ENCODE measurements at places on chromosomes 2 and 18.

DNA sequence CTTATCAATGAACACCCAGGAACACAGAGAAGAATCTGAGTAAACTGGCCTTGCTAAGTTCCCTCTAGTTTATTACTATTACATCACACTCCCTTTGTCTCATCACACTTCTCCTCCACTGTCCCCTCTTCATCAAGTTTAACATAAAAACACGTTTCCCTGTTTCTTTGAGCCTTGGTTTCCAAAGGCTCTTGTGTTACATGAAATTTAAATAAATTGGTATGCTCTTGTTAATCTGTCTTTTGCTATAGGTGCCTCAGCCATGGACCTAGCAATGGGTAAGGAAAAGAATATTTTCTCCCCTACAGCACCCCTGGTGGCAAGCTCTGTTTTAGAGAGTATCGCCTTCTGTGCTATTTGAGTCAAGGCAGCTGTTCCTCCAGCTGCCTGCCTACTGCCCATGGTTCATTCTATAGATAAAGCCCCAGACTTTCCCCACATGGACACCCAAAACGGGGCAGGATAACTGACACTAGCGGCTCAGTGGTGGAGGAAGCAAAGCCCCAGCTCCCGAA lies 31.8 kb downstream of the TGIF1 start:
- DNase-seq: no peak

DNA sequence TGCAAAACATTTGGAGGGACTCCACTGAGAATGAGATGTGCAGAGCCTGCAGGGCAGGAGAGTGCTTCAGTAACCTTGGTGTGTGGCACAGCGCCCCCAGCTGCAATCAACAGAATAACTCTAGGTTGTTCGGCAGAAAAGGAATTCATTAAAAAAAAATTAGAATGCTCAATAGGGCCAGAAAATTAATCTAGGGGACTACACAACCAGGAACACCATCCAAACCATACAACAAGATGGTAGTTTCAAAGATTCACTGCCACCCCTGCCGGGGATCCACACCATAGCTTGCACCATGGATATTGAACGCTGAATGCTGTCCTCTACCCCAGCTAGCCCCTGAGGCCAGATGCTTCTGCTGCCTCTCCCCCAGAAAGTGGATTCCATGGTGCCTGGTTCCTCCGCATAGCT lies 50.1 kb downstream of the THUMPD2 start:
- DNase-seq: no peak

GRCh38 chr18:25145731-25146511 lies 206.0 kb downstream of the ZNF521 start:
- DNase-seq: no peak

DNA sequence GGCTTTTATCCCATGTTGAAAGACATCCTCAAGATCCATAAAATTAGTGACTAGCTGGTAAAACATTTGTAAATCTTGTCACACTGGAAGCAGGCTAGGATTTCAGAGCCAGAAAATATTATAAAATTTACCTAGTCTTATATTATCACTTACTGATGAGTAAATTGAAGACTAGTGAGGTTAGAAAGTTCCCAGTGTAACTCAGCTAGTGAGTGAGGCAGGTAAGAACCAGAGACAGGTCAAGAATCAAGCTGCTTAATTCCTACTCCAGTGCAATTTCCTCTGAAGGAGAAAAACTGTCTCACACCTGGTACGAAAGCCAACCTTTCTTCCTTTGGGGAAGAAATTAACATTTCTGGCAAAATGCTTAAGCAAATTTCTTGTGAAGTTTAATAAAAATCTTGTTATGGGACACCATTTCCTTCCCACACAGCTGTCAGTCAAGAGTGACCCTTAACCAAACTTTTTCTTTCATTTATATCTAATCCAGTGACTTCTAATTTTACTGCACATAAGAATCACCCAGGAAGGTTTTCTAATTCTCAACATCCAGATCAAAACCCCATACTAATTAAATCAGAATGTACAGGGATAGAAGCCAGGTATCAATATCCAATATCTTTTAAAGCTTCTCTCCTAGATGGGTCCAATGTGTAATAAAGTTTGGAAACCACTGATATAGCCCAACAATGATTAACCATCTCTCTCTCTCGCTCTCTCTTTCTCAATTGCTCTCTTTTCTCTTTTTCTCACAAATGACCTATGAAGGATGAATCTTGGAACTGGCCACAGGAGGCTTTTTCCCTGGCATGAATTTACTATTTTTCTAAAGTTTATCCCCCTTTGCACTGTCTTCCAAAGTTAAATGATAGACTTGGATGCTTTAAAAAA lies 264.3 kb upstream of the SLC39A10 start:
- no peak for DNase-seq

DNA sequence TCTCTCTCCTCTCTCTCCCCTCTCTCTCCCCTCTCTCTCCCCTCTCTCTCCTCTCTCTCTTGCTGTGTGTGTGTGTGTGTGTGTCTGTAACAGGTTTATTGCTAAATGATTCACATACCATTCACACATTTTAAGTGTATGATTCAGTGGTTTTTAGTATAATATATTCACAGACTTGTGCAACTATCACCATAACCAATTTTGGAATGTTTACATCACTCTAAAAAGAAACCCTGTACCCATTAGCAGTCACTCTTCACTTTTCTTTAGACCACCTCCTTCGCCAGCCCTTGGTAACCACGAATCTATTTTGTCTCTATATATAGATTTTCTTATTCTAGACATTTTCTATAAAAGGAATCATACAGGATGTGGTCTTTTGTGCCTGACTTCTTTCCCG lies 11.4 kb downstream of the THNSL2 start:
- no peak for DNase-seq

DNA sequence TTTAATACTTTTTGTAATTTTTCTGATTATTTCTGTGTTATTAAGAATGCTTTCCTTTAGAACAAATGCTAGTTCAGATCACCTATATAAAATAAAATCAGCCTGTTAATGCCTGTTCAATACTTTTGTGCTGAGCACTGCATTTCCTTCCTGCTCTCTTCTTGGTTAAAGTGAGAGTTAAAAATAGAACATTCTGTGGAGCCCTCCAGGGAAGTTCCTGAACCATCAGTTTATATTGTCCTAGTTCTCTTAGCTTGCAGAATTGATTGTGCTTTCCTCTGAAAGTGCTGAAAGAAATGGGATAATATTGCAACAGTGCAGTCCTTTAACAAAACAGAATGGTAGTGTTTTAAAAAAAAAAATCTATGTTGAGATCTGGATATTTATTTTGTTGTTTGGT lies 74.6 kb upstream of the UBXN4 start:
- no peak for DNase-seq

DNA sequence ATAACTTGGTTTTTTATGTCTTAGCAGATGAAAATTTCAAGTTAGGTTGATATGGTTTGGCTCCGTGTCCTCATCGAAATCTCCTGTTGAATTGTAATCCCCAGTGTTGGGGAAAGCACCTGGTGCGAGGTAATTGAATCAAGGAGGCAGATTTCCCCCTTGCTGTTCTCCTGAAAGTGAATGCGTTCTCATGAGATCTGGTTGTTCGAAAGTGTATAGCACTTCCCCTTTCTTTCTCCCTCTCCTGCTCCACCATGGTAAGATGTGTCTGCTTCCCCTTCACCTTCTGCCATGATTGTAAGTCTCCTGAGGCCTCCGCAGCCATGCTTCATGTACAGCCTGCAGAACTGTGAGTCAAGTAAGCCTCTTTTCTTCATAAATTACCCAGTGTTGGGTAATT lies 242.1 kb upstream of the TNP1 start:
- DNase-seq: no peak

- DNase-seq: no peak
These were observed 141.8 kb downstream of the ACKR3 start for GRCh38 chr2:236711440-236711839.

- DNase-seq: no peak
These were observed 49.3 kb downstream of the ST3GAL5 start for GRCh38 chr2:85839461-85839860.

- no peak for DNase-seq
These were observed 149.5 kb downstream of the INO80D start for GRCh38 chr2:205936446-205936845.

- no peak for DNase-seq
These were observed 270.4 kb downstream of the TWIST2 start for GRCh38 chr2:239118264-239118663.

GRCh38 chr2:176525086-176525485 lies 255.8 kb downstream of the MTX2 start:
- DNase-seq: no peak

- DNase-seq: no peak
These were observed 41.3 kb upstream of the CREG2 start for GRCh38 chr2:101428422-101429176.

- DNase-seq: no peak
These were observed 260.6 kb downstream of the PRKCE start for GRCh38 chr2:45912109-45912508.

DNA sequence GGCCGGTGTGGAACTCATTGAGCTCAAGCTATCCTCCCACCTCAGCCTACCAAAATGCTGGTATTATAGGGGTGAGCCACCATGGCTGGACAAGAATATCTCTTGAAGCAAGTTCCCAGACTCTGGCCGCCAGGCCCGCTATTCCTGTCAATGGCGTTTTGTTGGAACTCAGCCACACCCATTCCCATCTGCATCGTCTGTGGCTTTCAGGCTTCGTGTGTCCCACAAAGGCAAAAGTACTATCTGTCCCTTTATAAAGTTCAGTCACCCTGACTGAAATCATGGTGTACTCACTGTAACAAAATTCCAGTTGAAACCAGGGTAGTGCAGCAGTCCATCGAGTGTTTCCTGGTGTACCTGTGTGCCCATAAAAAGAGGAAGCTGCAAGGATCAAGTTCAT lies 96.7 kb downstream of the SH3BP4 start:
- no peak for DNase-seq

GRCh38 chr2:58006256-58006951 lies 40.2 kb upstream of the VRK2 start:
- DNase-seq: no peak

DNA sequence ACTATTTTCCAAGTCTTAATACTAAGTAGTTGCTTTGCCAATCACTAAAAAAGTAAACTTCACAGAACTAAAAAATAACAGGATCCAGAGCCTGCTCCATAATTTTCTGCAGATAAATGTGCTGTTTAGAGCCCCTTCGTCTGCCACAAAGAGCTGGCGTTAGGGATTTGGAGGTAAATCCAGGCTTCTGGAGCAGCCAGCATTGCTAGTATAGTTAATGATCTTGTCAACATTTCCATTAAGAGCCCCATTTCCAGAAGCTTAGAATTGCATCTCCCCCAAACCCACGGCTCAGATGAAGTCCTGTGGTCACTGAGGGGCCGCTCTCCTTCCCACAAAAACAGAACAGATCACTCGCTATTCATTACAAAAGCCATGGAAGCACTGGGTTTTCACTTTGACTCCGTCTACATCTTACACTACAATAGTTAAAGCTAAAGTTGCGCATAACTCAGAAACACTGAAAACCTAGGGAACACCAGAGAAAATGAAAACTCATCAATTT lies 41.9 kb downstream of the ZNF516 start:
- no peak for DNase-seq

GRCh38 chr2:229159405-229159804 lies 111.7 kb downstream of the PID1 start:
- DNase-seq: no peak

GRCh38 chr2:204533629-204534370 lies 11.5 kb upstream of the PARD3B start:
- DNase-seq: no peak

- DNase-seq: no peak
These were observed 369.7 kb upstream of the TRIB2 start for GRCh38 chr2:12347066-12347493.

- no peak for DNase-seq
These were observed 181.8 kb downstream of the PHLPP1 start for GRCh38 chr18:62897153-62897552.

DNA sequence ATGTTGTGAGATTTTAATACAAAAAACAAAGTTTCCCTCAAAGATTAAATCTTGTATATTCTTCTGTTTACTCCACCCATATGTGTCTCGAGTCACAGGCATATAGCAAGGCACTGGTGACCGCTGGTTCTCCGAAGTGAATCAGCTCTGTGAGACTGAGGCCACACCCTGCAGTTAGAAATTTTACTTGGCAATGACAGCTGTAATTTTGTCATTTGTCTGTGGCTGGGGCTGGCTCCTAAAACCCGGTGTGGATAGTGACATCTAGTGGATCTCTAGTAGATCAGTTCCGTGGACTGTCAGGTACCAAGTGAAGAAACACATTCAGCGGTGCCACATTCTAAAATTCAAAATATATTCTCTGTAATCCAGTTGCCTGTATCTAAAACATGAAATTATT lies 278.0 kb downstream of the NEDD4L start:
- DNase-seq: no peak

GRCh38 chr2:140892911-140893637 lies 1237.7 kb downstream of the LRP1B start:
- no peak for DNase-seq

- DNase-seq: no peak
These were observed 598.2 kb upstream of the KLHL29 start for GRCh38 chr2:22786817-22787216.

- DNase-seq: no peak
These were observed 182.8 kb upstream of the RAB12 start for GRCh38 chr18:8426401-8426800.

GRCh38 chr18:23938901-23939341 lies 75.6 kb upstream of the TTC39C start:
- DNase-seq: no peak

- DNase-seq: no peak
These were observed 1065.8 kb upstream of the SLC39A10 start for GRCh38 chr2:194591192-194591591.

DNA sequence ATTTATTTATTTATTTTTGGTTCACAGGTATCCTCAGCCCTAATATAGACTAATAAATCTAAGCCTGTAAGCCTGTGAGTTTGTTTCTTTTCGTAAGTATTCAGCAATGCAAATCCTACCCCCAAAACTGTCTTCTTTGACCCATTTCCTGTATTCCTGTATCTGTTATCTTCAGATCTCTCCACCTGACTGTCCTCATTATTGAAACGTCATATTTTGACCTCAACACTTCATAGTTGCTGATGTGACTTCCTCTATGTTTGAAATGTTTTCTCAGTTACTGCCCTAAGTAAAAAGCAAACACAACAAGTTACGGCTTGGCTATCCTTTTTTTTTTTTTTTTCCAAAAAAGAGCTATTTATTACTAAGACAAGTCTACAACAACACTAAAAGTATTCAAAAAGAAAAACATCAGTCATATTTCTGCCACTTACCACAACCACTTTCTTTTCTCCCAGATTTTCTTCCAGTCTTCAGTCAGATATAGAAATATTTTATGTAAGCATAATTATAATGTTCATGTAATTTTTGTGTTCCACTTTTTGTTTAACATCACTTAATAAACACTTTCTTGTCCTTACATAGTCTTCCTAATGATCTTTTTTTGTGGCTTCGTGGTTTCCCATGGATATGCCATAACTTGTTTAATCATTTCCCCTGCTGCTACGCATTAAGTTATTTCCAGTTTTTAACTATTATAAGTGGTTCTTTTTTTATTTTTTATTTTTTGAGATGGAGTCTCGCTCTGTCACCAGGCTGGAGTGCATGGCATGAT lies 45.0 kb upstream of the EML4 start:
- no peak for DNase-seq
